Lung (tissue), 17 donors: ENCODE measurements at places on chromosomes 6 and 20.
A peak's percentile ranks its signal among the peaks of the same experiment; 100 is the strongest.

- DNase-seq, result no peak
These were observed 37.4 kb downstream of the TOMM6 start for GRCh38 chr6:41824571-41825569.

GRCh38 chr6:14676064-14676463, 558.5 kb downstream of the CD83 start:
- no peak for DNase-seq

- DNase-seq, result no peak
These were observed 37.5 kb downstream of the HNF4A start for GRCh38 chr20:44392776-44393607.

DNA sequence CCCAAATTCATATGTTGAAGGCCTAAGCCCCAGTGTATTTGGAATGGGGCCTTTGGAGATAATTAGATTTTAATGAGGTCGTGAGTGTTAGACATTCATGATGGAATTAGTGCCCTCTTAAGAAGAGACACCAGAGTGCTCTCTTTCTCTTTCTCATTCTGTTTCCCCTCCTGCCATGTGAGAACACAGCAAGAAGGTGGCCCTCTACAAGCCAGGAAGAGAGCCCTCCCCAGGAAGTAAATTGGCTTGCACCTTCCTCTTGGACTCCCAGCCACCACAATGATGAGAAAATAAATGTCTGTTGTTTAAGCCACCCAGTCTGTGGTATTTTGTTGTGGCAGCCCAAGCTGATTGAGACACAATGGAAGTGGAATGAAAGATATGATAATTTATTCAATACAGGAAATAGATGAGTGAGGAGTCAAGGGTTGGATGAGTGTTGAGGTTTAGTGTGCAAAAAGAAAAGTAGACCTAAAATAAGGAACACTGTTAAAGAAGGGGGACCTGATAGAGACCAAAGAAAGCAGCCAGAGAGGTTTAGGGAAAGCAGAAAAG, 25.9 kb upstream of the ATXN1 start:
- no peak for DNase-seq

DNA sequence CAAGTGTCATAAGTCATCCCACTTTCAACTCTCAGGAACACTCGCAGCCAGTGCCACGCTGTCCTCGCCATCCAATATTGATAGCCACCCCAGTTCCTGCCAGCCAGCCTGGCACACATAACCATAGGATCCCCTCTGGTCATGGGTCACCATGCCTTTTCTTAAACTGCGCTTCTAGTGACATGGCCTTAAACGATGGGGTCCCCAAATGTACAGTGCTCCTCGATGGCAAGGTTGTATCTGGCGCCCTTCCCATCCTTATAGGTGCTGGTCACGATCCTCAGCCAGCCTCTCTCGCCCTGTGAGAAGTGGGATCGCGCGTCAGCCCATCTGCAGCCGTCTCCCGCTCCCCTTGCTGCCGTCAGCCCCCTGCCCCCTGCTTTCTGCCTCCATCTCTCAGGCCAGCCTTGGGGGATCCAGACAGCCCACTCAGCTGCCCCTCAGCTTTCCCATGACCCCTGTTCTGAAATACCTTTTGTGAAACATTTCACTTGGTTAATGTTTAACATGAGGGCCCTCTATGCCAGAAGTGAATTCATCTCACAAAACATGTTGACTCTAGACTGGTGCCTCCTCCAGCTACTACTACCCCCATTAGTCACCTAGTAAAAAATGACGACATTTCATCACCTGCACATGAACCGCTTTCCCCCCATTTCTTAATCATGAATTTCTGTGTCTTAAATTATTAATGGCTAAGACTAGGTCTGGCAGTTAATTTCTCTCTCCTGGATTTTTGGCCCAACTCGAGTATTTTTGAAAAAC, 11.4 kb downstream of the CTSZ start:
- DNase-seq, result peak; percentile 48

DNA sequence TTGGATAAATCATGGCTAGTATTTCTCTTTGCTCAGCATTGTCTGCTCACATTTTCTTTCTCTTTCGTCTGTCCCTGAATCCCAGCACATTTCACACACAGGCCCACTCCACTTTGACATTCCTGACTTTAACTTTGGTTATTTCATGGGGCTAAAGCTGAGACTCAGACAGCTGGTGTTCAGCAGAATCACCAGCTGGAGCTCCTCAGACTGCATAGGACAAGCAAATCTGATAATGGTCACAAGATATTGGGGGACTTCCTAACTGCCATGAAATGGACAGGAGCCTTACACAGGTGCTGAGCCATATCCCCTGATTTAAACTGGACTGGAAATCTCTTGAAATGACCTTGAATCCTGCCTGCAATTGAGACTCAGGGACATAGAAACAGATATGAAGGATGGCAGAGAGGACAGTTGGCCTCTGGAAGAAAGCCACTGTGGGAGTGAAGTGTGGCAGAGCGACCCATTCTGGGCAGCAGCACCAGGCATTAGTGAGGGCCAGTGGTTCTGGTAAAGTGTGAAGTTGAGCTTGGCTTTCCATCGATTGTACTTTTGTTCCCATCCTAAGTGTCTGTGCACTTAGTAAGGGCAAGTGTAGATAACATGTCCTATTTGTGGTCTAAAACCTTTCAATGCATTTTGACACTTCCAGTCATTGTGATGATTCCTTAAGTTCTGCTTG, 10.0 kb upstream of the IFNGR1 start:
- no peak for DNase-seq

GRCh38 chr20:58053391-58054055, 174.9 kb downstream of the ANKRD60 start:
- no peak for DNase-seq

- DNase-seq, result no peak
These were observed 91.9 kb downstream of the CCDC170 start for GRCh38 chr6:151585741-151586140.

GRCh38 chr20:36462440-36463211, 78.7 kb upstream of the MYL9 start:
- peak; percentile 47 for DNase-seq

DNA sequence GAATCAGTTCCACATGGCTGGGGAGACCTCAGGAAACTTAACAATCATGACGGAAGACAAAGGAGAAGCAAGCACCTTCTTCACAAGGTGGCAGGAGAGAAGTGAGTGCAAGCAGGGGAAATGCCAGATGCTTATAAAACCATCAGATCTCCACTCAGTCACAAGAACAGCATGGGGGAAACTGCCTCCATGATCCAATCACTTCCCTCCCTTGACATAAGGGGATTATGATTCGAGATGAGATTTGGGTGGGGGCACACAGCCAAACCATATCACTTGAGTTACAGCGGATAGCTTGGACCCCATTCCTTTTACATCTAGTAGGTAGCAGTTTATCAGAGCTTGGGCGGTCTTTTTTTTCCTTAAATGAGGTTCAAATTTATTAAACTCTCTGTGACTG, 19.1 kb downstream of the AFDN start:
- no peak for DNase-seq

- DNase-seq, result no peak
These were observed 18.3 kb upstream of the AMD1 start for GRCh38 chr6:110856296-110856695.

GRCh38 chr20:62597416-62598115, 44.7 kb upstream of the SLCO4A1 start:
- no peak for DNase-seq

DNA sequence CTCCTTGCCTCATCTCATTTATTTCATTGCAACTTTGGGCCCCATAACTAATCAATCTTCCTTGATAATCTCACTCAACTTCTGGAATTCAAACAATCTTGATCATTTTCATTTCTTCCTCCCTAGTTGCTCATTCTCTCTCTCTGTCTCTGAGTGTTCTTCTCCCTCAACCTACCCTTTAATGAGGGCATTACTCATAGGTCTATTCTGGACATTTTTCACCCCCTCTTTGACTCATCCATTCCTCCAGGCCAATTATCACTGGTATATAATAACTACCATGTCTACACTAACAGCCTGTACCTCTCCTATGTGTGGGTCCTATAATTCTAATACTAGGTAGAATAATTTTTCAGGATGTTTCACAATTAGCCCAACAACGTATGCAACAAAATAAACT, 78.8 kb downstream of the COL21A1 start:
- no peak for DNase-seq

GRCh38 chr6:166202321-166202733, 34.7 kb upstream of the TBXT start:
- no peak for DNase-seq
